Gastrocnemius medialis (tissue), 4 donors: ENCODE measurements at places on chromosomes 12 and 14.

- DNase-seq, result peak; percentile 50
These were observed 754 bp downstream of the ACSS3 start for GRCh38 chr12:81078469-81079196.

DNA sequence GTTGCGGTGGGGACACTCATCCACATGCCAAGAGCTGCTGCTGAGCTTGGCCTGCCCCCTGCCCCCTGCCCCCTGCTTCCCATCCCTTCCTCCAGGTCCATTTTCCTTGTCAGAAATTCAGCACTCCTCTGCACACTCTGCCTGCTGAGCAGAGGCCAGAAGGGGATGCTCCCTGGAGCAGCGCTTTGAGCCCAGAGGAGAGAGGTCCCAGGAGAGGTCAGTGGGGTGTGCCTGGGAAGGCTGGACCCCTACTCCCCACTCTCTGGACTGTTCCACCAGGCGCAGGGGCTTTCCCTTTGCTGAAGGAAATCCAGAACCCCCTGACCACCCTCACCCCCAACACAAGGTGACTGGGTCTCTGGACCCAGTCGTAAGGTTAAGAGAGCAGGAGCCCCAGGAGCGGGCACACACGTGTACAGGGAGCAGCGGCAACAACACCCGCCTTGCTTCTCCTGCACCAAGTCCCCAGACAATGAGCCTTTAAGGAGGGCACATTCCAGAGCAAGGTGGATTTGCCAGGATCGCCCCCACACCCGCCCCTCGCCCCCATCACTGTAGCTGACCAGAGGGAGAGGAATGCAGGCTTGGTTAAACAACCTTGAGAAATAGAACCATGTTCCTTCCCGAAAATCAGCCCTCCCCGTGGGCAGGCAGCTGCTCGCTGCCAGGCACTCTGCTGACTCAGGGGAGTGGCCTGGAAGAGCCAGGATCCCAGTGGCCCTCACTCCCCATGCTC lies 30.7 kb downstream of the ISCA2 start:
- DNase-seq, result no peak

- DNase-seq, result no peak
These were observed 12.0 kb upstream of the SERPINA1 start for GRCh38 chr14:94400422-94400841.

- DNase-seq, result no peak
These were observed 163.4 kb upstream of the NOS1 start for GRCh38 chr12:117524806-117525205.

DNA sequence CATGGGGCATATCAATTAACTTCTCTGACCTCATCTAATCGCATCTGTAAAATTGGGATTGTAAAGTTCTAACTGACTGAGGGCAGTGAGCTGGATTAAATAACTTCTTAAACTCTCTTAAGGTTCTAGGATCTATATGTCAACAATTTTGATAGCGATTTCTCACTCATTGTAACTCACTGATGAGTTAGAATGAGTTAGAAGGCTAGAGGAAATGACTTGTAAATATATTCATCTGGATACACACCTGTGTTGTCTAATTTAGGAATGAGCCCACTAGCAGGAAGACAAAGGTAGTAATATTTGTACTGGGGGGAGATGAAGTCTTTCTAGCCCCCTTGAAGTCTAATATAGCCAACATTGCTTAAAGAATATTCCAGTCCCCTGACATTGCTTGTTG lies 46.3 kb upstream of the CERS5 start:
- DNase-seq, result no peak

- DNase-seq, result no peak
These were observed 209.4 kb upstream of the USP15 start for GRCh38 chr12:62050785-62051184.

- no peak for DNase-seq
These were observed 15.3 kb downstream of the PDE3A start for GRCh38 chr12:20383612-20384011.

DNA sequence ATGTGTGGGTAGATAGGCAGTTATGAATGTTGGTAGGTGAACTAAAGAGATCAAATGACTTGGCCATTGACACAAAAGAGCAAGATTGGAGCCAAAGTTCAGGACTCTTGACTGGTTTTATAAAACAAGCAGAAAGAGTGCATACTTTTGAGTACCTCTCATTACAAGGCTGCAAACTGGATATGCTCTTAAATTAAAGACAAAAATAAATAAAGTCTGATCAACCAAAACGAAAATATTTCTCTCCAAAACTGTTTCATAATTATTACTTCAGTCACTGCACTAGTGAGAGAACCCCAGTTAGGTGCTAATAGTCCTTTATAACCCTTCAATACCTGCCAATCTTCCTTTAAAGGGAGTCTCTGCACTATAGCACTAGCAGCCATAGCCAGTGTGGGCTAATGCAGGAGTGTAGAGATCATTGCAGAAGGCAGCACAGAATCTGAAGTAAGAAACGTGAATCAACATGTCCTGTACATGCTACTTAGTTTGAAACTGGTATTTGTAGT lies 147.1 kb downstream of the FOXA1 start:
- no peak for DNase-seq

DNA sequence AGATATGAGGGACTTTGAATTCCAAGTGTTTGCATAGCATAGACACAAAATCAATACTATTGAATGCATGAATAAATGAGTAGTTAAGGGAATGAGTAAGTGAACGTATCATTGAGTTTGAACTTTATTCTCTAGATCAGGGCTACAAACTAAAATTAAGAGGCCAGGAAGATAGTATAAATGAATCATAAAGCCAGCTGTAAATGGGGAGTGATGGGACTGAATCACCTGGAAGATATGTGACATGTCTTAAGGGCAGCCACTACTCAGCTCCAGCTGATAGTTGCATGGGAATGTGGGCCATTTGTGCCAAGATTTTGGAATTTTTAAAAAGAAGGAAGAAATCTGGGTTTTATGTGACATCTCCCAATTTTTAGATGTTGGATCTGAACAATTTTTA lies 229.9 kb downstream of the AKAP6 start:
- no peak for DNase-seq

GRCh38 chr14:100905166-100905565 lies 1.6 kb upstream of the RTL1 start:
- DNase-seq, result no peak

DNA sequence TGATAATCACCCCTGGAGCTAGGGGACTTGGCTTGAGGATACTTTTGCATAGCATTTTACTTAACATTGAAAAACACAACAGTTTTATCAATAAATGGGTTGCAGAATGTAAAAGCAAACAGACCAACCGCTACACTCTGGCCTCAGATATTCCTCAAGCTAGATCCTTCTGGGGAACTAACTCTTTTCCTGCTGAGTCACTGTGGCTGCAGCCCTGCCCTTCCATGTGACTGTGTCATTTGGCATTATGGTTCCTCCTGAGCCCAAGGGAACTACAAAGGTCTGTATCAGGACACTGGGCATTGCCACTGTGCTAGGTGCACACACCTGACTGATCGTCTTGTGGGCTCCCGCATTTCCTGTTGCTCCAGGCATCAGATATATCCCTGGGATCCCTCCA lies 56.6 kb downstream of the TTC9 start:
- DNase-seq, result no peak

DNA sequence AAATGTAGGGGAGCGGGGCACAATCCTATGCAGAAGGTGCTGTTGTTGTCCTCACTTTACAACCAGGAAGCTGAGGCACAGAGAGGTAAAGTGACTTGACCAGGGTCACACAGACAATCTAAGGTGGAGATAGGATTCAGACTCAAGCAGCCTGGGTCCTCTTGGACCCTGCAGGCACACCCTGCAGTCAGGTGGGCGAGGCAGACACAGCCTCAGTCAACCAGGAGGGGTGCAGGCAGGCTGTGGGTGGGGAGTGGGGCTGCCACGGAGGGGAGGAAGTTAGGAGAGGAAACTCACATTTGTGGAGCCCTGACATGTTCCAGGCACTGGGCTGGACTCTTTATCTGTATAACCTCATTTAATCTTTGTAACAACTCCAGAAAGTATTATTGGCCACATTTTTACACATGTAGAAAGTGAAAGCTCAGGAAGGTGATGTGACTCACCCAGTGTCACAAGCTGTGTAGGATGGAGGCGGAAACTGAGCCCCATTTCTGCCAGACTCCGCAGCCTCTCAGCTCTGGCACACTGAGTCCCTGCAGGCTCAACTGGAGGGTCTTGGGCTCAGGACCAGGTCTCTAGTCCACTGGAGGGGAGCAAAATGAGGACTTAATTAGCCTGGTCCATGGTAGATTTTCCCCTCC lies 24.9 kb upstream of the CHGA start:
- no peak for DNase-seq

GRCh38 chr12:14066021-14066420 lies 84.6 kb upstream of the GRIN2B start:
- DNase-seq, result no peak
